ENCODE measurements at places on chromosomes 13 and 19.

GRCh38 chr13:113943821-113944565 lies 29.9 kb downstream of the C13orf46 start:
- no peak for DNase-seq

GRCh38 chr13:111129465-111130115 lies 14.5 kb downstream of the ARHGEF7 start:
- DNase-seq: no peak

GRCh38 chr13:50898338-50898737 lies 11.3 kb upstream of the RNASEH2B start:
- DNase-seq: no peak

DNA sequence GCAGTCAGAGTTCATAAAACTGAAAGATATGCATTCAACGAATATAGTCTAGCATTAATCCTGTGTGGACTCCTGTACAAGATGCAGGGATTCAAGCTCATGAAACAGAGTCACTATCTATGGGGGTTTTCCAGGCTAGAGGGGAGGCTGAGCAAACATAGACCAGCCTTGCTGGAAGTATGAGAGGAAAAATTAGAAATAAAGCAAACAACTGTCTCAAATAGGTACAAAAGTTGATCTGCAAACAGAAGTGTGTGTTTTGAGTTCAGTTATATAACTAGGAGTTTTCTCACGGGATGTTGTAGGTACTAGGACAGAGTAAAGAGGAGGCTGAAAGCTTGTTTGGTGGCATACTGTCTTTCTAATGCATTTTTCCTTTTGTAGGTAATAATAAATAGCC lies 8.5 kb upstream of the LGALS14 start:
- DNase-seq: no peak

- DNase-seq: no peak
These were observed 9.0 kb downstream of the OR7A5 start for GRCh38 chr19:14826006-14826405.

DNA sequence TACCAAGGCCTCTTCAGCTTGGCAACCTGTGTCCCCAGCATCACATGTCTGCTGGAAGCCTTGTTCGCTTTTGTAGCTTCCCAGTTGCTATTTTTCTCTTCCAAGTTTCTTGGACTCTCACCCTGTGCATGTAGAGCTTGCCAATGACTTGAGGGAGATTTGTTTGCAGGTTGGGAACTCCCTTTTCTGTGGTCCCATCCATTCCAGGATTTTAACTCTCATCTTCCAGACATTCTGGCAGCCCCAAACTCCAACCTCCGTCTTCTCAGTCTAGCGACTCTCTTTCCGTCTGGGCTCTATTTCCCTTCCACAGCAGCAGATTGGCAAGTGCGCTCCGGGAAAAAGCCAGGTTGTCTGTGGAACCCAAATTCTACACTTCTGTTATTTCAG lies 9.0 kb downstream of the PLAUR start:
- no peak for DNase-seq

DNA sequence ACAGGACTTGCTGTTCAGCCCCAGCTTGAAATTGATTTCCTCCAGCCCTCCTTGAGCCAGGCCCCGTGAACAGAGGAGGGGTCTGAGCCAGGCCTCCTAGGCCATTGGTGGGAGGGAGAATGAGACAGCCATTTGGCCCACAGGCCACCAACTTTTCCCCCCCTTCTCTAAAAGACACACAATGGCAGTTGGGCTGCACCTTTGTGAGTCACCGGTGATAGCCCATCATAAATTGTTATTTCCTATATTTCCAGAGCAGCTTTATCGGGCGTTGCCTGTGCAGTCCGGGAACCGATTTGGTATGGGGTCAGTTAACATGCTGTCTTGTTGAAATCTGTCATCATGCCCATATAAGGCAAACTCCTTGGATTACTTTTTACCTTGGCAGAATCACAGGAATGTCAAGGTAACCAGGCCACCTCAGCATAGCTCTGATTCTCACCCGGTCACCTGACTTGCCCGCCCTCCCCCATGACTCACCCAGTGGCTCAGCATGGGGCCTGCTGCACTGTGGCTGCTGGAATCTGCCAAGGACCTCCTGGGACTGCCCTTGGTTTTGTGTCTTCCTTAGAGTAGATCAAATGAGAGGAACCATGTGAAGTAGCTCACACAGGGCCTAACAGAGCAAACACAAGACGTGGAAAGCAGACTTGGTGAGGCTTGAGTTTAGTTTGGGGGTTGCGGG lies 36.1 kb downstream of the ACTN4 start:
- no peak for DNase-seq

DNA sequence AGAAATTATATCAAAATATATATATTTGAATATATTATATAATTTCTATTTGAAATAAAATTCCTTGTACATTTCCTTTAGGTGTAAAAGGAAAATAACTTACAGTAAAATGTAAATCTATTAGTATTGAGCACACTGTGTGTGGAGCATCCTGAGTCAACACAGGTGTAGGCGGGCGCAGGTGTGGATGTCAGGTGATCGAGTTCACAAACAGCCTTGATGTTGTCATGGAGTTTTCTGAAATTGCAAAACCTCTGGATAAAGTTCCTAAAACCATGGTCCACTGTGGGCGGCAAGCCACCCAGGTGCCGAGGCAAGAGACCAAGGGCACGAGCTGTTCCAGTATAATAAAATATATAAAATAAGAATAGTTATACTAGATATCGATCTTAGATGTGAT lies 27.7 kb upstream of the MCF2L start:
- DNase-seq: no peak

DNA sequence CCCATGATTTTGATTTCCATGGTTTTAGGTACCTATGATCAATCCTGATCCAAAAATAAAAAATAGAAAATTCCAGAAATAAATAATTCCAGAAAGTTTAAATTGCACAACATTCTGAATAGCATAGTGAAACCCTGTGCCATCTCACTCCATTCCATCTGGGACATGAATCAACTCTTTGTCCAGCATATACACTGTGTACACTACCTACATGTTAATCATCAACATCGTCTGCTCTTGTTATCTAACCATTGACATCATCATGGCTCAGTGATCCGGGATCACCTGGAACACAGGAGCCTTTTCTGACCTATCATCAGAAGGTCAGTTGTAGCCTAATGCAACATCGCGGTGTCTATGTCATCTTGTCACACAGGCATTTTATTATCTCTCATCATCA lies 75.6 kb downstream of the MYO16 start:
- no peak for DNase-seq

- DNase-seq: no peak
These were observed 7.2 kb downstream of the MED29 start for GRCh38 chr19:39398297-39398864.

DNA sequence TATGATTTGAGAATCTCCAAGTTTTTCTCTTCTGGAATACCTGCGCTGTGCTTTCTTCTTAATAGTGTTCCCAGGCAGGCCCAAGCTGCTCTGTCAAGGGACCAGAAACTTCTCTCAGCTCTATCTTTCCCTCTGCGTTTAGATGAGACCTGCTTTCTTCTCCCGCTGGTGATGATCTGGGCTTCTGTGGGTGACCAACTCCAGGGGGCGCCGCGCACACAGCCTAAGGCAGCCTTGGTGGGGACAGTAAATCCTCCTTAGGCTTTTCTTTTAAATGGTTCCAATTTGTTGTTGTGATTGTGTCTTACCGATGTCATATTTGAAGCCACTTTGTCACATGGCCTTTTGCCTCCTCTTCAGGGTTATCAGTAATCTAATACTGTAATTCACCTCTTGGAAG lies 439.4 kb upstream of the KLF12 start:
- DNase-seq: no peak

DNA sequence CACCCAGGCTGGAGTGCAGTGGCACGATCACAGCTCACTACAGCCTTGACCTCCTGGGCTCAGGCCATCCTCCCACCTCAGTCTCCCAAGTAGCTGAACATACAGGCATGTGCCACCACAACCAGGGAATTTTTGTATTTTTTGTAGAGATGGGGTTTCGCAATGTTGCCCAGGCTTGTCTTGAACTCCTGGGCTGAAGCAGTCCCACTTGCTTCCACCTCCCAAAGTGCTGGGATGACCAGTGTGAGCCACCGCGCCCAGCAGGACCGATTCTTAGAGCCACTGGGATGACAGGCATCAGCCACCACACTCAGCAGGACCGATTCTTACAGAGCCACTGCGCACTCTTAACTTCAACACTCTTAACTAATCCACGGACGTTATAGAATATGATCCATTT lies 54.9 kb upstream of the RANBP3 start:
- no peak for DNase-seq

GRCh38 chr13:55705971-55706370 lies 1434.7 kb upstream of the PRR20A start:
- no peak for DNase-seq

DNA sequence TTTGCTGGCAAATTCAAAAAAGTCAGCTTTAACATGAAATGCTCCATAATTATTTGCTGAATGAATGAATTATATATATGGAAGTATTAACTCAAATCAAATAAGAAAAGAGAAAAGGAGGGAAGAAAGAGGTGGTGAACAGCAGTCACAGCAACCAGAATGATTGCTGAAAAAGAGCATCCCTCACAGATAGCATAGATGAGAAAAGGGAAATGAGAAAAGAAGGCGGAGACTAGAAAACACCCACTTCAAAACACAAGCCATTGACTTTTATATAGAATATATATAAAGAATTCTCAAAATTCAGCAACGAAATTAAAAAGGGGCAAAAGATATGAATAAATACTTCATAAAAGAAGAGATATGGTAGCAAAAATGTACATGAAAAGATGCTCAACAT lies 75.2 kb downstream of the CAB39L start:
- no peak for DNase-seq

- DNase-seq: peak; percentile 86
These were observed at the start of gene KASH5 for GRCh38 chr19:49387936-49388372. Gene KASH5, plus strand, starts transcription at chr19:49388249. Its CDS starts 2,635 bp downstream, at chr19:49390884.

GRCh38 chr13:73800011-73800410 lies 334.2 kb downstream of the KLF12 start:
- no peak for DNase-seq

DNA sequence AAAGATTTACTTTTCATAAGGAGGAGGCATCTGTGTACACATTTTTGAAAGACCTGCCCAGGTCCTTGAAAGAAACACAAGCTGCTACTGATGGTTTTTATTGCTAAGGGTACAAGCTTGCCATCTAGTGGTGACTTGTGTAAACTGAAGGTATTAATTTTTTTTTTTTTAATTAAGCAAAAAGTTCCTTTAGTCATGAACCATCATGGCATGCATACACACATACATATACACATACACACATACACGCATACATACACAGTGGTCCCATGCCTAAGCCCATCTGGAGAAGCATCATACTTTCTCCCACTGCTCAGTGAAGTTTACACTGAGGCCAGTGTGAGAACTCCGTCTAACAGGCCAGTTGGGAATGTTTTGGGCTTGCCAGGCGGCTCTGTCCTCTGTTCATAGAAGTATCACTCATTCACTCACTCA lies 312.5 kb downstream of the DCLK1 start:
- DNase-seq: no peak

DNA sequence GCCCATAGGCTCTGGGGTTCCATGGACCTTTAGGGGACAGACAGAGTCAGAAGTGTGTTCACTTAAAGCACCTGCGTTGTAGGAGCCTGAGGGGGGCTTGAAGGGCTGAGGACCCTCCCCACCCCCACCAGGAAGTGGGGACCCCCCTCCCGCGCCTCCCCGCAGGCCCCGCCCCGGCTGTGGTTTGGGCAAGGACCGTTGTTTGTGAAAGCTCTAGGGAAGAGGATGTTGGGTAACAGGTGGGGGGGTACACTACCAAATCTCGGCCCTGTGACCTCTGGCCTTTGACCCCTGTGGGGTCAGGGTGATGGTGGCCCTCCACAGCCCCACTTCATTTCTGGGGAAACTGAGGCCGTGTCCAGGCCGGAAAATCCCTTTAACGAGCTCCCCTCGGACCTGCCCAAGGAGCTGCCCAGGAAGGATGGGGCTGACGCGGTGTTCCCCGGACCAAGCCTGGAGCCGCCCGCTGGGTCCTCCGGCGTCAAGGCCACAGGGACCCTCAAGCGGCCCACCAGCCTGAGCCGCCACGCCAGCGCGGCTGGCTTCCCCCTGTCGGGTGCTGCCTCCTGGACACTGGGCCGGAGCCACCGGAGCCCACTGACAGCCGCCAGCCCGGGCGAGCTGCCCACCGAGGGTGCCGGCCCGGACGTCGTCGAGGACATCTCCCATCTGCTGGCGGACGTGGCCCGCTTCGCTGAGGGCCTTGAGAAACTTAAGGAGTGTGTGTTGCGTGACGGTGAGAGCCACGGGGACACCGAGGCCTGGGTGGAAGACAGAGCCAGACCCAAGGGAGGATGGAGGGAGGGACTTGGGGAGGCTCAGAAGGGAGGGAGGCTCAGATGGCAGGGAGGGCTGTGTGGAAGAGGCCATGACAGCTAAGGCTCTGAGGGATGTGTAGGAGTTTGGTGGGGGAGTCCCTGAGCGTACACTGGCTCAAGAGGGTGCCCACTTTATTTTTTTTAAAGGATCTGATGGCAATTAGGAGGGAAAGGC lies 1.3 kb downstream of the ARHGAP45 start:
- no peak for DNase-seq

- DNase-seq: no peak
These were observed 10.4 kb downstream of the SETDB2 start for GRCh38 chr13:49454388-49455006.

DNA sequence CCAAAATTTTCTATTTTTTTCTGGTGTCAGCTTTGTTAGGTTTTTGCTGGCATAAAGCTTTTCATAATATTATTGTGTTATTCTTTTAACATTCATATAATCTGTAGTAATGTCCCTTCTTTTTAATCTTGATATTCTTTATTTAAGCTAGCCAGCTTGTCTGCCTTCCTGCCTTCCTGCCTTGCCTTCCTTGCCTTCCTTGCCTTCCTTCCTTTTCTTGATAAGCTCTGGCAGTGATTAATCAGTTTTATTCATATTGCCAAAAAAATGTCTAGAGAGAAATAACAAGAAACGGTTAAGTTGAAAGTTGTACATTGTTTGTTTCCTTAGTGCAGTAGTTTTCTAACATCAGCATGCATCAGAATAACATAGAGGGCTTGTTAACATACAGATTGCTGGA lies 257.5 kb downstream of the MAB21L1 start:
- no peak for DNase-seq

- DNase-seq: no peak
These were observed 1.3 kb upstream of the CD22 start for GRCh38 chr19:35327642-35328041.

- DNase-seq: no peak
These were observed 1.1 kb downstream of the PIP5K1C start for GRCh38 chr19:3698974-3699740.

DNA sequence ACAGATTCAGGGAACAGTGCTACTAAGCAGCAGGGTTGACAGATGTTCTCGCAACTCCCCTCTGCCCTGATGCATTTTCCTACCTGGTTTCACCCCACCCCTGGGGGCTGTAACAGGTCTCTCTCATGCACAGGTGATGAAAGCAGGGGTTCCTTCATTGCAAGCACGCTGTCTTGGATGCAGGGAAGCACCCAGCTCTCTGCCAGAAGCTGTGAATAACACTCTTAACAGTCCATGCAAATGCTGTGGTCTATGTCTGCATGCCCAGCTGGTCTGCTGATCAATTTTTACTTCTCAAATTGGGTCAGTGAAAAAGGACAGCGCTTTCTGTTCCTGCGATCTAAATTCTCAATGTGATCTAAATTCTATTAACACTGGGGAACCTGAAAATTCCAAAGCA lies 246.3 kb upstream of the TSHZ3 start:
- DNase-seq: no peak

All from stimulated activated CD8-positive, alpha-beta memory T cell treated with anti-CD3 and anti-CD28 coated beads, Interleukin-15, amount 100 ng/mL, for 24 hours (primary cell).